ENCODE measurements at places on chromosomes 3 and 15.

GRCh38 chr3:163952499-163952898 is 1125.8 kb downstream of the SI start:
- DNase-seq, result no peak

- DNase-seq, result no peak
Measured at GRCh38 chr3:43410592-43410991, 124.3 kb downstream of the SNRK start.

GRCh38 chr3:277873-278272 is 81.3 kb downstream of the CHL1 start:
- DNase-seq, result no peak

- no peak for DNase-seq
Measured at GRCh38 chr3:184040010-184040409, 8.5 kb downstream of the HTR3D start.

DNA sequence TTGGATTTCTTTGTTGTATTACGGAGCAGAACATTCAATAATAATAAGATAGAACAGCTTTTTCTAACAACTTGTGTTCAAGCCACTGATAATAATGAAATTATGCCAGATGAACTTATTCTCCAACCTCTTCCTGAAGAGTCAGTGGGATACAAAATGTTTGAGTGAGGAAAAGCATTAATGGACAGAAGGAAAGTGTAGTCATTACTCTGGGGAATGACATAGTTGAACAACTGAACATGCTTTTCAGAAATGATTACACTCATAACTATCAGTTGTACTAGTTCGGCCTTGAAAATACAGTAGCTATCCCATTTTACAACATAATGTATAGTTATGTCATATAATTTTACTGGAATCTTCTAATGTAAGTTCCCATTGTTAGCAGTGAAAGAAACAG is 55.9 kb downstream of the ALCAM start:
- no peak for DNase-seq

DNA sequence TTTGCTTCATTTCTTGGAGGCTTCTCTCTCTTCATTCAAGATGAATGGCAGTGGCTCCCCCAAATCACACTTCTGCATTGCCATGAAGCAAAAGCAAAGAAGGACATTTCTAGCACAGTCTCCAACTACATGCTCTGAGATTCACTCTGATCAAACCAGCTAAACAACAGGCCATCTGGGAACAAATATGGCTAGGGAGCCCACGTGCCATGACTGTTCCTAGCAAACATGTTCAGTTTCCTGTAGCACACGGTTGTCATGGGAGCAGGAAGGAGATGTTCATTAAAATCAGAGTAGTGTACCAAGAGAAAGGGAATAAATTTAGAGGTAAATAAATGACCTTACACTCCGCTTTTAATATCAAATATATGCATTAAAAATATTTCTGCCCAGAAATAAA is 327.3 kb downstream of the GBE1 start:
- no peak for DNase-seq

- DNase-seq, result no peak
Measured at GRCh38 chr15:60667190-60667868, 188.4 kb upstream of the ICE2 start.

- no peak for DNase-seq
Measured at GRCh38 chr3:51800750-51801125, 21.7 kb upstream of the IQCF6 start.

DNA sequence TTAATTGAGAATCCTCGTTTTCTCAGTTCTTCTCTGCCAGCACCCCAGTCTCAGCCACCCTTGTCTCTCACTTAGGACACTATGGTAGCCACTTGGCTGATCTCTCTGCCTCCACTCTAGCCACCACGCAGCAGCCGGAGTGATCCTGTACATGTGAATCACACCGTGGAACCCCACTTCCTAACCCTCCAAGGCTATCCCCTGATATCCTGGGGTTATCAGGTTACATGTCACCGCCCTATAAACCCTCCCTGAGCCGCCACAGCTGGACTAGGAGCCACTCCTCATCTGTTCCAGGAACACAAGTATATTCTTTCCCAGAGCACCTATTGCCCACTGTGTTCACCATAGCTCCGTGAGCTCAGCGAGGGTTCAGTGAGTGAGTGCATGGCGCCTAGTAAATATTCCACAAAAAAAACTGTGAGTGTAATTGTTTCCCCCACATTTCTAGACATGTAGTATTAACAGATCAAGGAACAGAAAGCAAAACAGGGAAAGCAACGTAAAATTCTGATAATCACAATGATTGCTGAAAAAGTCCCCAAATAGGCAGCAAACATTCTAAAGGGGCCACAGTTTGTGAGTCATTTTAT is 661 bp upstream of the PARP14 start:
- DNase-seq, result no peak

All from brain (organoid and tissue), 16 donors.